ENCODE measurements at places on chromosomes 16 and 17.
A peak's percentile ranks its signal among the peaks of the same experiment; 100 is the strongest.

DNA sequence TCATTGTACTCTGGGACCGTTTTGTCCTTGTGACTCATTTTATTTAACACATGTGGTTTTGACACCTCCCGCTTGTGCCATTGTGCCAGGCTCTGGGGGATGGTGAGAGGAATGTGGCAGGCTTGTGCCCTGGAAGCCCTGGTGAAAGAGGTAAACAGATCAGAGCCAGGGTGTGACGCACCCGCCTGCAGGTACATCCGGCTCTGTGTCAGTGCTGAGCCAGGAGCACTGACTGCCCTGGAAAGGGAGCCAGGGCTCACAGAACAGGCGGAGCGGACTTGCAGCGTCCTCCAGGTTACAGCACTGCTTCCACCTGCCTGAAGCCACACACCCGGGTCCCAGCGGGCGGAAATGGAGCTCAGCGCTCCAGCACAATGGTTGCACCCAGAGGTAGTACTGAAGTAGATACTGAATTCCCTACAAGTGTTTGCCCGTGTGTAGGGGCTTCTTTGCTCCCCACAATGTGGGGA, 30.6 kb downstream of the CDRT15 start:
- peak; percentile 42 for DNase-seq

- no peak for DNase-seq
Observed at GRCh38 chr16:28117168-28117565, 53.7 kb upstream of the GSG1L start.

- DNase-seq, result no peak
Observed at GRCh38 chr16:78352184-78352583, 252.7 kb downstream of the WWOX start.

DNA sequence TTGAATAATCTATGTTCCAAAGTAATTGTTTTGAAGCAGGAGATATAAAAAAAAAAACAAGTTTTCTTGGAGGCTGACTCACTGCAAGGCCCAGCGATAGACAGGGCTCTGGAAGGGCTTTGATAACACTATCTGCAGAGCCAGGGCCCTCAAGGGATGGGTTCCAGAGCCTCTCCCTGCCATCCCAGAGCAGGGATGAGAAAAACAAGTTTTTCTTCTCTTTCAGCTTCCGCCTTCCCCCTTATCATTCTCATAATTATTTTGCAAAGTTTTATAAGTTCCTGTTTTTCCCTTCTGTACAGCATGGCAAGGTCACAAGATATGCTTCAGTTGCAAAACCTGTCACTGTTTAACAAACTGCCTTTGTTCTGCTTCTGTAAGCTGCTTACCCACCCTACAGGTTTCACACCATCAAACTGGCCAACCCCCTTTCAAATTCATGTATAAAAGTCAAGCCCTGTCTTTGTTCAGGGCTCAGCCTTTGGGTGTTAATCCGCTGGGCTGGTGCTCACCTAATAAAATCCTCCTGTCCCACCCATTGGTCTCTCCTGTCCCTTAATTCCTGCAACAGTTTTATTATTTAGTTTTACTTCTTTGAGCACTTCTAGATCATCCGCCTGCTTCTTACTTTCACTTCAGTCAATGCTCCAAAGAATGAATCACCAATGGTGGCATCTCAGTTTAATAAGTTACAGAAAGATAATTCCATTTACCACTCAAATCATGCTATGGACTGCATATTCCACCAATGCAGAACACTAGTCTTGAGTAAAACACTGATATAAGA, 5.6 kb upstream of the THUMPD1 start:
- DNase-seq, result no peak

- DNase-seq, result no peak
Observed at GRCh38 chr17:67671493-67671892, 46.2 kb upstream of the NOL11 start.

DNA sequence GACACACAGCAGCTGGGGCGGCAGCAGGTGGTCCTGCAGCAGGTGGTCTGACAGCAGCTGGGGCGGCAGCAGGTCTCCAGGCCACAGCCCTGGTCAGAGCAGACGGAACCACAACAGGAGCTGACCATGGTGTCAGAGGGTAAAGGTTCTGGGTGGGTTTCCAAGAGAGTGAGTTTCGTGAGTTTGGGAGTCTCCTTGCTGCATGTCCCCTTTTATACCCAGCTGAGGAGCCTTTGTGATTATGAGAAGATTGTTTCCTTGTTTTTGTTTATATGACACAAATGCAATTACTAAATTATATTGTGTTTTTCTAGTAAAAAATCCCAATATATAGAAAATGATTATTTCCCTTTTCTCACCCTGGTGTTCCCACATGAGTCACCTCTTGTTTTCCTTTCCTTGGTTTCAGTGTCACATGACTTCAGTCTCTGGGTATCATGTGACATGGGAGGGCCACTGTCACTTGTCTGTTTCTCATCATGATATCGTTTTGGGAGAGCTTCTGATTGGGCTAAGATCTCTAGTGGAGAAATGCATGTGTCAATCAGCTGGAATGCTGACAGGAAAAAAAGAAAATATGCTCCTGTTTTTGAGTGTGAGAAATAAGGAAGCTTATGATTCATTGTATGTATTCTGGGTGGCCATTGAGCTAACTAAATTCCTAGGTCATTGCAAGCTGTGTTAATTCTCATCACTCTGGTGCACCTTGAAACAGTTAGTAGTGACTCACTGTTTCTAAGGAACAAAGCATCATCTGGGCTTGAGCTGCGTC, at the start of gene KRTAP4-6:
TSS of gene KRTAP4-6 (minus strand) at position 185 of the 772 bp plus-strand sequence. CDS start at position 128, 57 bp downstream.
- DNase-seq, result no peak

DNA sequence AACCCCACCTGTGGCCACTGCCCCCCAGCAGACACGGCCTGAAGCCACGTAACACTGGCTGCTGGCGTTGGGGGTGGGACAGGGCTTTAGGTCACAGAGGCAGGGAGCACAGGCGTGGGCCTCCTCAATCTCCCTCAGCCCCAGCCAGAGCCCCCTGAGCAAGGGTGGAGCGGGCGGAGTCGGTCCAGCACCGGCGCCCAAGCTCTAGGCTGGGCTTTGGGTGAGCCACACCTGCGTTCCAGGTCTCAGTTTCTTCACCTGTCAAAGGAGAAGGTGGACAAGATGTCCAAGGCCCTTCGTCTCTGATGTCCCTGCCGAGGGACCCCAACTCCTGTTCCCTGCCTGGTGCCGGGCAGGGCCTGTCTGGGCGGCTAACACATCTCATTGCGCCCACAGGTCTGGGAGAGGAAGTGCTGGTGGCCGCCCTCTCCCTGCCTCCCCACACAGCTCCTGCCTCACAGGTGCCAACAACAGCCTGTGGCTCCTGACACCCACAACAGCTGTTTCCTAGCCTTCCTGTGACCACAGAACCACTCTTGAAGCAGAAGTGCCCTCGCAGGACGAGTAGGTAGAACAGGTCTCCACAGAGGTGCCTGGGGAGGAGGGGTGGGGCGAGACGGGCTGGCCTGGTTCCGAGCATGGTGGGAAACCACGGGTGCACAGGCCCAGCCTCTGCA, 12.0 kb downstream of the FAM83G start:
- DNase-seq, result no peak

- no peak for DNase-seq
Observed at GRCh38 chr16:20904507-20905081, 4.0 kb downstream of the LYRM1 start.

DNA sequence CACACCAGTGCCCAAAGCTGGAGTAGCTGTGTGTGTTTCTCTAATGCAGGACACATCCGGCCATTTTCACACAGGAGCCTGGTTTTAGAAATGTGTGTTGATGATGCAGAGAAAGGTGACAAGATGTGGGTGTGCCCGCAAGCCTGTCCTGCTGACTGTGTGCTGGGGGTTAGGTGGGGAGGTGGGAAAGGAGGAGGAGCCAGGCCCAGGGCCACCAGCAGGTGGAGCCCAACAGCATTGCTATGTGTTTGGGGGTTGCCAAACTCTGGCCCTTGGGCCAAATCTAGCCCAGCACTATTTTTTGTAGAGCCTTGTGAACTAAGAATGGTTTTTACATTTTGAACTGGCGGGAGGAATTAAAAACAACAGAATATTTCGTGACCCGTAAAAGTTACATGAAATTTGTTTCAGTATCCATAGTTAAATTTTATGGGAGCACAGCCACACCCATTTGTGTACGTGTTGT, 61.7 kb upstream of the LGALS9 start:
- peak; percentile 21 for DNase-seq

GRCh38 chr17:36525888-36526287, 8.8 kb downstream of the MYO19 start:
- no peak for DNase-seq

GRCh38 chr17:43373356-43373755, 25.4 kb upstream of the ARL4D start:
- DNase-seq, result no peak

GRCh38 chr16:63415014-63415413, 1378.8 kb upstream of the CDH8 start:
- DNase-seq, result no peak

DNA sequence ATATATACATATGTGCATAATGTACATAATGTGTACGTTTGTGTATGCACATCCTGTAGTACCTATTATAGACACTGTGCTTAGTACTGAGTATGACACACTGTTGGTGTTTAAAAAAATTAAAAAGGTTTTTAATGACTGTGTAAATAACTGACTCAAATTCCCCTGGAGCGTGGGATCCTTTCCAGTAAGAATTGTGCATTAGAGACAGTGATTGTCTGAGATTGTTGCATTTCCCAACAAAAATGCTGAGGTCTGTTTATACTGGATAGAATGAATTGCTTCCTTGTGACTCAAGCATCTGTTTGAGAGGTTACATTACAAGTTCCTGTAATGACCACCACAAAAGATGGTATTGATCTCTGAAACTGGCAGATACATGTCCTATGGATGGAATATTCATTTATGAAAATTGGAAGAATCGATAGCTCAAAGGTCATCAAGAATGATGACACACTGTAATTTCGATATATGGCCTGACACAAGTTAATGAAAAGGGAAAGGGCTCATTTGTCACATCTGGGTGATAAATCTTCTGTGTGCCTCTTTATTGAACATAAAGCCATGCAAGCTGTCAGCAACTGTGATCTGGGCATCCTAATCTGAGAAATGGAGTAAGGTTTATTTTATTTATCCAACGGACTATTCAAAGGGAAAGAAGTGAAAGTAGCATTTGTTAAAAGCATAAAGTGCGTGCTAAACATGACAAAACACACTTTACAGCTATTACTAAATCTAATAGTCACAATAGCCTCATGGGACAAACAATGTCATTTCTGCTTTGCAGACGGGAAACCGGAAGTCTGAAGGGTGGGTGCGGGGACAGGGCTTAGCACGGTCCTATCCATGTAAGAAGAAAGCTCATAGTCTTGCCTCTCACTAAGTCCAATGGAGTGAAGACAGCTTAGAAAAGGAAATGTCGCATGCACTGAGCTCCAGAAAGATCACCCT, 228.8 kb downstream of the CDH11 start:
- DNase-seq, result no peak

GRCh38 chr16:67963292-67963661, 5.2 kb downstream of the SLC12A4 start:
- no peak for DNase-seq

DNA sequence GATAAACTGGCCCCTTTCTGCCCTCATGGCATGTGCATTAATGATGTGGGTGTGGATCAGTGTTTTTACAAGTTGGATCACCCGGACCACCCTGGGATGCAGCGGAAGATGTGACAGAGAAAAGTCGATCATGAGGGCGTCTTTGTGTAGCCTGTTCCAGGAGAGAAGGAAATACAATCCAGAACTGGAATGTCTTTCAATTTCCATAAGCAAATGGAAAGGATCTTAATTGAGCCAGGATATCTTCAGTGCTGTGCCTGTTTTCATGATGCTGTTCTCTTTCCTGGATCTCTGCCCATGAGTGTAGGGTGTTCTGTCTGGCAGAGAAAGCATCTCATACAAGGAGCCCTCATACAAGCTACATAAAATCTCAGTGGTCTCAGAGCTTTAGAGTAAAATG, 481.4 kb downstream of the XYLT1 start:
- DNase-seq, result no peak

GRCh38 chr16:67833030-67833414, 9.1 kb upstream of the THAP11 start:
- no peak for DNase-seq

- DNase-seq, result no peak
Observed at GRCh38 chr16:62256406-62256805, 220.2 kb upstream of the CDH8 start.

GRCh38 chr17:28247671-28248555, 71.1 kb upstream of the TMEM97 start:
- no peak for DNase-seq

DNA sequence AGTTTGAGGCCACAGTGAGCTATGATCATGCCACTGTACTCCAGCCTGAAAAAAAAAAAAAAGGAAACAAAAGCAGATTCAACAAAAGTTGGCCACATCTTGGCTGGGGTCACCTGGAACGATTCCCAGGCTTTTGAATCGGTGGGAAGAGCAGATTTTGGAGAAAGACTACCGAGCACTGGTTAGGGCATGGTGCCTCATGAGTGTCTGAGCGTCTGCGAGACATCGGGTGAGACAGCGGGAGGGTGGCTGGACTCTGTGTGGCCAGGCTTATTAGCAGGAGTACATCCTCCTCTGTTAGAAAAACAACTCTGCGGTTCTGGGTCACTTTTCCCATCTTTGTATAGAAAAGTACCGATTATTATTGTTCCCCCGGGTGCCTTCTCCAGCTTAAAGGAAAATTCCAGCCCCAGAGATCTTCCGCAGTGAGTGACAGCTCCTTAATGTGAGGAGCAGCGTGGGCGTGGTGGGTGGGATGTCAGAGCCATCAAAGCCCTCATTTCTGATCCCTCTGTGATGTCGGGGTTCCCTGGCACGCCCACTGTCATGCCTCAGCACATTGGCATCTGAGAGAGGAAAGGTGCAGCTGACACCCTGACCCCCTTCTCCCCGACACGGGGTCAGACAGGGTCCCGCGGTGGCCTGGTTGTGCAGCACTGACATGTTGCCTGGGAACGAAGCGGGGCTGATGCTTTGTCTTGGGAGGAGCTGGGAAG, 6.9 kb downstream of the RGS9 start:
- DNase-seq, result no peak

DNA sequence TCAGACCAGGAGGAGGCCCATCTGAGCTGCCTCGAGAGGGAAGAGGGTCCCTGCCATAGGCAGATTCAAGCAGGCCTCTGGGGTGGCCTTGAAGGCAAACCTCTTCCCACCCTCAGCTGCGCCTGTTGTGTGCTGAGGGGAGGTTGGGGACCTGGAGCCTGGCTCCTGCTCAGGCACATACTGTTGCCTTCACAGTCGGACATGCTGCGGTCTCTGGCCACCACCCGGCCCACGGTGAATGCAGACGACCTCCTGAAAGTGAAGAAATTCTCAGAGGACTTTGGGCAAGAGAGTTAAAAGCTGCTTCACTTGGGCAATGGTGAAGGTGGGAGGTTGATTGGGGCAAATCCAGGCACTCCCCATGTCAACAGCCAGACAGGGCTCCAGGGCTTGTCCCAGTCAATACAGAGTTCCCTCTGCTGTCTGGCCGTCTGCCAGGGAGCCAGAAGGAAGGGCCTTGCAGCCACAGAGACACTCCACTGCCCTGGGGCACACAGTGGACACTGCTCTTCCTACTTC, 6.3 kb downstream of the PDF start:
- no peak for DNase-seq

- DNase-seq, result no peak
Observed at GRCh38 chr17:49409066-49409465, 5.6 kb downstream of the PHB1 start.
